ENCODE measurements at places on chromosomes 7 and 10.

DNA sequence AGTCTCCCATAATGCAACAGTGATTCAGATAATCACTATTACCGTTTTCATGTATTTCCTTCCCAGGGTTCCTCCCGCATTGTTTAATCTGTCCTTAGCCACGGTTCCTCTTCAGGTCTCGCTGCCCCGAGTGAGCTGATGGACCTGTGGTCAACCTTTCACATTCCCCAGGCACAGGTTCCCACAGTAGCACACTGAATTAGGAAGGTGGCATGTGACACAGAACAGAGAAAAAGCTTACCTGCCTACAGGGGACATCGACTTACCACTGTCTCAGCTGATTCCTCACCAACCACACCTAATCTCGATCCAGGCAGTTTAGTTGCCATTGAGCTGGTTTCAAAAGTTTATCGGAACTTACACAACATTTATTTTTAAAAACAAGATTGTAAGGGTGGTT, 72.2 kb downstream of the MTURN start:
- no peak for DNase-seq

GRCh38 chr10:119407254-119407777, 135.2 kb downstream of the RGS10 start:
- no peak for DNase-seq

DNA sequence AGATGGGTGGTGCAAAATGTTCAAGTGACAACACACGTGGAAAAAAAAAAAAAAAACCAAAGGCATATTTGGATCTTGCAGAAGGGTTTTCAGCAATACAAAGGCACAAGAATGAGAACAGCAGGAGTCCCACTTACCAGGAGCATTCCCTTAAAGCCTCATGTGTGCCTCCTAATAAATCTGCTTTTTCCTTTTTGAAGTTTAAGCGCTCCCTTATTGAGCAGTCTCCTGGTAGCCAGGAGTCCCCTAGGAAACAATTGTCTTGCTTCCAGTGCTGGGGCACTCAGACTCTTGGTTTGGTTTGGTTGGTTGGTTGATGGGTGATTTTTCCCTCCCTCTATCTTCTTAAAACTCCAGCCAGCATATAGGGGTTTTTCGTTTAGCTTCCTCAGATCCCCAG, 321.8 kb upstream of the NFE2L3 start:
- DNase-seq = peak; percentile 12

- DNase-seq = peak; percentile 77
Observed at GRCh38 chr7:33185786-33186185, 56.4 kb downstream of the BBS9 start.

GRCh38 chr7:115449689-115450088, 527.8 kb downstream of the MDFIC start:
- peak; percentile 36 for DNase-seq

GRCh38 chr10:79355420-79356017, 8.2 kb downstream of the PPIF start:
- no peak for DNase-seq

GRCh38 chr10:44589944-44590449, 205.1 kb upstream of the CXCL12 start:
- DNase-seq = no peak

DNA sequence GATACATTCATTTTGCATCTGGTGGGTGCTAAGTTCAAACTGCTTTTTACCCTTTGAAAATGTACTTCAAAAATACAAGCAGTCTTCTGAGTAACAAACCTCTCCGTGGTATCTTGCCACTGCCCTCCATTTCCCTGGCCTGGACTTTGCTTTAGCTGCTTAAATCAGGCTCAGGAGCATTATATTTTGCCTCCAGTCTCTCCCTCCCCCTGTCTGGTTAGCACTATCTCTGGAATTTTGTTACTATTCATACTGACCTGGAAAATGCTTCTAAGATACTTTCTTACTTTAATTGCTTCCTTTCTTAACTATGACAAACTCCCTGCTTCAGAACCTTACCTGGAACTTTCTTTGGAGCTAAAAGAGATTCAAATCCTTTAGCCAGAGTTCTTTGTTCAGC, 369.8 kb downstream of the GFRA1 start:
- DNase-seq = no peak

- peak; percentile 98 for DNase-seq
Observed at GRCh38 chr7:1169409-1170368, 9.7 kb upstream of the ZFAND2A start.

DNA sequence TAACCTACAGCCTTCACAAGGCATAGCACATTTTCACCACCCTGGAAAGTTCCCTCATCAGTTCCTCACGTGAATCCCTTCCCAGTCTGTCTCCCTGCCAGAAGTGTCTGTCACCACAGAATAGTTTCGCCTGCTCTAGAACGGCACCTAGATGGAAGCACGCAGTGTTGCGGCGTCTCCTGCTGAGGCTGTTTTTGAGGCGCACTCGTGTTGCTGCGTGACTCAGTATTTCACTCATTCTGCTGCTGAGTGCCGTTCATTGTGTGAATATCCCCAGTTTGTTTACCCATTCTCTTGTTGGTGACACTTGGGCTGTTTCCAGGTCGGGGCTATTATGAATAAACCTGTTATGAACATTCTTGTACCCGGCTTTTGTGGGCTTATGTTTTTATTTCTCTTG, 12.8 kb downstream of the NOS3 start:
- DNase-seq = no peak

DNA sequence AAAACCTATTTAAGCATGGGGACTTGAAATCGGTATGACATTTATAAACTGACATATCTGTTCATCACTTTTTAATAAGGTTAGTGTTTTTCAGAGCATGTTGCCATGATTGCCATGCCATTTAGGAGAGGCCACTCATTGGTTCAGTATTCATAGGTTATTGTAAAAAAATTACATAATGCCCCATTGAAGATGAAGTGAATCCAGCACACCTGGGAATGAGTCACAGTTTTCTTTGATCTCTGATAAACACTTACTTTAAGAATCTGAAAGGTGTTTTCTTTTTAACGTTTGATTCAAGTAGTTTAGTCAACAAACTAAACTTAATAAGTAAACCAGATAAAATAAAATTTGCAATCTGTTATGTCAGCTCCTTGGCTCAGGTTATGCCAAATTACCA, 278.3 kb downstream of the ARL4A start:
- DNase-seq = no peak

GRCh38 chr7:22219739-22220493, 137.0 kb downstream of the RAPGEF5 start:
- no peak for DNase-seq

GRCh38 chr10:56286096-56286495, 75.0 kb downstream of the ZWINT start:
- DNase-seq = no peak

- DNase-seq = peak; percentile 28
Observed at GRCh38 chr10:112278871-112279270, 4.3 kb upstream of the TECTB start.

GRCh38 chr7:123308254-123308951, 108.6 kb upstream of the SLC13A1 start:
- no peak for DNase-seq

DNA sequence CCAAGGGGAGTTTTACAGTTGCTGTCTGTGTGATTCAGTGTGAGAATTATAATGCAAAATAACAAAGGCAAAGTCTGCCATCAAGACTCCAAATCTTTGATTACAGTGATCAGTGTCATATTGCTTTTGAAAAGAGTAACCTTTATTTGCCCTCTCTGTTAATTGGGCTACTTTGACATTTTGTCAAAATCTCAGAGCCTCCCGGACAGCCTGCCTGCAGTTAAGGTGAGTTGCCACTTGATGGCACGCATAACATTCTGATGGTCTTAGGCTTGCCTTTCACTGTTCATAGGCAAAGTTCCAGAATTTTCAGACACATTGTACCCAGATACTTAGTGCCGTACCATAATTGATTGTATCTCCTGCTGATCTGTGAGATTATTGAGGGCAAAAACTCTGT, 253.5 kb downstream of the ABCA13 start:
- peak; percentile 65 for DNase-seq

- DNase-seq = no peak
Observed at GRCh38 chr10:101063050-101063525, 1.3 kb downstream of the KAZALD1 start.

GRCh38 chr7:139598642-139599041, 75.2 kb downstream of the CLEC2L start:
- DNase-seq = no peak

DNA sequence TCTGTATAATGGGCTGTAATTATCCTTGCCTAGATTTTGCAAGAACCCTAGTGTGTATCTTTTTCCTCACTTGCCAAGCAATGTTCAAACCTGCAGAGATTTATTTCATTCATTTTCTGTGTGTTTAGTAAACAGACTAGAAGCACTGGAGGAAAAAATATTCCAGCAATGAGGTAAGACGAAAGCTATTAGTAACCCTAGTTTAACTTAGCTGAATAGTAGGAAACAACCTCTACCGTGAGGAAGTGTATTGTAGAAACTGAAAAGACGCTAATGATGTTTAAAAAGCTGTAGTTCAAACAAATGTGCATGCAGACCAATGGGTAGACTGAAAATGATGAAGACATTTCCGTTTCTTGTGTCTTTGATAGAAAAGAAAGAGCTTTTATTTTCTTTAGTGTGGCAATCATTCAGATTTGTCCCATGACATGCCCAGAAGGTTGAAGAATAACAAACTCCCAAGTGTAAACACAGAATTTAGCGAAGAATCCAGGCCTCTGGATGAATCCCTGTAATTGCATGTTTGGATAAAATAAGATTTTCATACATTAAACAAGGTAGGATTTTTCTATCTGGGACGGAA, 20.7 kb downstream of the CAV1 start:
- no peak for DNase-seq

GRCh38 chr10:37703833-37704382, 153.5 kb downstream of the ZNF248 start:
- DNase-seq = no peak

DNA sequence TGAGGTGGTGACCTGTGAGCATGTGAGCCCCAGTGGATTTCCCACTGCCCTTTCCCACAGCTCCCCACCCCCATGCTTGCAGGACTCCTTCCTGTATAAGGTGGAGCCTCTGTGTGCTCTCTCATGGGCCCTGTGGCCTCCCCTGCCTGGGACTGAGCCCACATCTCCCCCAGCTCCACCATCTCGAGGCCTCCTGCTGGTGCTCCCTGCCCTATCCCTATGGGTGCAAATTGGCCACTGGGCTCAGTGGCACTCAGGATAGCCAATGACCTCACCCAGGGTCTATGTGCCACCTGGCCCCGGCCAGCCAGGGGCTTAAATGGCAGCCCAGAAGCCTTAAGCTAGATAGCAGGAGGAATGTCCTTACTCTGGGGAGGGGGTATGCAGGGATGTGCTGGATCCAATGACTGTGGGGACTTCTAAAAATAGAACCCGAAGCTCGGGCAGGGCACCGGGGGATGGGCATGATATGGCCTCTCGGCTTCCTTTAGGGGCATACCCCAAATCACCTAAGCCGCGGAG, 2.0 kb downstream of the LDB3 start:
- no peak for DNase-seq

GRCh38 chr10:49634069-49634660, 20.3 kb downstream of the CHAT start:
- DNase-seq = no peak

DNA sequence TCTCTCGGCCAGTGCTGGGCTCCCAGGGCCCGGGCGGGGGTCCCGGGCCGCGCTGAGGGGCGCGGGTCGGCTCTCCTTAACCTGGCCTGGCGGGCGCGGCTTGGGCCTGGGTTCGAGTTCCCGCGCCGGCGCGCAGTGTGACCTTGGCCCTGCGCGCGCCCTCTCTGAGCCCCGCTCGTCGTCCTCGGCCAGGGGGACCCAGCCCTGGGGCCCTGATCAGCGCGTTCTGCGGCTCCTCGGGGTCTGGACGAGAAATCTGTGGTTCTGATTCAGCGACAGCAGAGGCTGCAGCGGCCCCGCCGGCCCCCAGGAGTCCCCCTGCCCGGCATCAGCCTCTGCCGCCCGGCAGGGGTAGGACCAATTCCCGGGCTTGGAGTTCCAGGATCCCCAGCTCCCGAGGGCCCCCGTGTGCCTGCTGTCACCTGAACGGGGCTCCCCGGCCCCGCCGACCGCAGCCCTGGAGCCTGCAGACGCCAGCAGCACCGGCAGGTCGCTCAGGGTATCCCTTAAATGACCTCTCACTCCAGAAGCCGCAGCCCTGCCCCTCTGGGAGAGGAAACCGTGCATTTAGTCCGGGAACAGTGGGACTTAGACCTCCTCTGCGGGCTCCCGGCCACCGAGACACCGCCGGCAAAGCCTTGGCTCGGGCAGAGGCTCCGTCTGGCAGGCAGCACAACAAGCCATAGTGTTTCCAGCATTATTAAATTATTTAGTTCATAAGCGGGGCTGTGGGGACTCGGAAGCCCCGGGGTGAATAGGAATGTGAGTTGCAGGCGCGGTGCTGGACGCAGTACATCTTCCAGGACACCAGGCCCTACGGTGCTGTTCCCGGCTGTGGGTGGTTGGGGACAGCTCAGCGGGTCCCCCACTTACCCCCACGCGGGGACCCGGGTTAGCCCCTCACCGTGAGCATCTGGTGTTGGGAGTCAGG, 572 bp downstream of the CHST12 start:
- DNase-seq = peak; percentile 68

DNA sequence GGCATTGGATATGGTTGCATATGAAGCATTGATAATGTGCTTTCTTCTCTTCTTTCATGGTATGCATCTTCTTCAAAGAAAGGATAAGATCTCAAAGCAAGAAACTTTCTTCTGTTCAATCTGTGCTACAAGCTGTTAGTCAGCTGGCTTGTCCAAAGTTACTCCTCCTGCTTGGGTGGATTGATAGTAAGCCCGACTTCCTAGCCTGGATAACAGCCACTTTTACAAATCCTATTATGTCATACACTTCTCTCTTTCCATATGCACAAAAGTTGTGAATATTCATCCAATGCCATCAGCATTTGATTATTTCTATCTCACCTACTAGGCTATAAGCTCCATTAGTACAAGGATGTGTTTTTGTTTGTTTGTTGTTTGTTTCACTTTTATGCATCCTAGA, 891.0 kb upstream of the SORCS1 start:
- DNase-seq = no peak

- DNase-seq = no peak
Observed at GRCh38 chr10:45354261-45354660, 19.8 kb upstream of the ALOX5 start.

DNA sequence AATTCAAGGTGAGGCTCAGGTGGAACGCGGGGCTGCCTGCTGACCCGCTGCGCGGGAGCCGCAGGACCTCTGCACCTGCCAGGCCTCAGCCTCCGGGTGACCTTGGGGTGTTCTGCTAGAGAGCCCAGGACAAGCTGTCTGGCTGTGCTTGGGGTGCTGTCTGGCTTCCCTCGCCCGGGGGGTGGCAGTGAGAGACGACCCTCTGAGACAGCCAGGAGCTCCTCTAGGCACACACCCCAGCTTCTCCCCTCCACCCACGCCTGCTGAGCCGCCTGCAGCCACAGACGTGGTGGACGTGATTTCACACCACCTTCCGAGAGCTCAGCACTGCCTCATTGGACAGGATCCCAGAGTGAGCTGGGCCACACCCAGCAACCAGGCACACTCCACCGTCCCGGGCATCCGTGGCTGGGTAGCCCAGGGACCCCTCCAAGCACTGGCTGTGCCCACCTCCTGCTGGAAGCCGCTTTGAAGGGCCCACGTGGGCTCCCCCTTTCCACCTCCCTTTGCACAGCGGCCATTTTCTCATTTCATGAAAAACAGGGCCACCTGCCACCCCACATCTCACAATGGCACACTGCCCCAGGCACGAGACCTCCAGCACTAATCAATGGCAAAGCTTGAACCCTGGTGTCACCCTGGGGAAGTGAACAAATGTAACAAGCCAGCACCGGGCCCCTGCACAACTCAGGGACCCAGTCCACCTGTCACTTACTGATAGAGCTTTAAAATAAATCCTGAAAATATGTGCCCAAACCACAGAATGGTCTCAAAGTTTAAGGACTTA, 35.0 kb downstream of the ZFAND2A start:
- DNase-seq = no peak

GRCh38 chr10:127922206-127922605, 15.3 kb downstream of the PTPRE start:
- DNase-seq = no peak
